ENCODE measurements at places on chromosomes 7 and 10.
A peak's percentile ranks its signal among the peaks of the same experiment; 100 is the strongest.

DNA sequence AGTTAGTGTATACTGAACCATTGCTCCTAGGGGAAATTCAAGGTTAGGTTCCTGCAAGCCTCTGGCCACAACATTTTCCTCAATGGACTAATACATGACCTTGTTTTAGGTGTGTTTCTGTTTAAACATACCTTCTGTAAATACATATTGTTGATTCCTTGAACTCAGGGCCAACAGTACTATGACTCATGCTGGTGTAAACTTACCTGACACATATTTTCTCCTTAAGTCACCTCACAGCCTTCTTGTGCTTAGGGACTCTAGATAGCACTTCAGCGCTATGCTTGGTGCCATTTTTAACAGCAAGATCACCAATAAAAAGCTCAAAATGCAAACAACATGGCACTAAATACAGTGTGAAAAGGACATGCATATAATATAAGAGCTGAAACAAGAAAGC is 176.4 kb downstream of the TAX1BP1 start:
- DNase-seq: no peak

- DNase-seq: no peak
Measured at GRCh38 chr10:13453896-13454295, 74.9 kb downstream of the BEND7 start.

DNA sequence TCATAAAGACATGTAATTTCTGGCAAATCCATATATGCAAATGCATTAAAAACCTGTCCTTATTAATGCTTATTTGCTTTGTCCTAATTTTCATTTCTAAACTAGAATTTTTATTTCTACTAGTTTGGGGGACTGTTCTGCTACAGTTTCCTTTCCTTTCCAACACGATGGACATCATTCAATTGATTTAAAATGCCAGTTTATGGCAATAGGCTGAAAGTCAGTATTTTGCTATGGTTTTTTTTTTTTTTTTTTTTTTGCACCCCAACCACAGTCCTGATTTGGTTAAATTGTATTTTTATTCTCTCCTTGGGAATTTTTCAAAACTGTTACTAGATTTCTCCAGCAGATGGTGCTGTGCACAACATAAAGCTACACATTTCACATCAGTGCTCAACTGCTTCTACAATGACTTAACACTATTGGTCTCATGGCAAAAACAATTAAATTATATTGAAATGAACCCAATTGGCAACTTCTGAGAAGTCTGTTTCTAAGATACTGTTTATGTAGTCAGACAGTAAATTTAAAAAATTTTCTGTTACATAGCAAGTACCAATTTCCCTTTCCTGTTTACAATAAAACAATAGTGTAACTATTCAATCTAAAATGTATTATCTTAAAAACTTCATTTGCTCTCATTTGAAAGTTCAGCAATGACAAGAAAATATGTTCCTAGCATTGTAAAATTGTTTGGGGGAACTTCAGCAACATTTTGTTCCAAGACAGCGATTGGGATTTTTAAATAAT is 193.8 kb upstream of the CCDC6 start:
- no peak for DNase-seq

GRCh38 chr7:94907811-94908322 is 473 bp downstream of the PPP1R9A start:
- DNase-seq: peak; percentile 30

DNA sequence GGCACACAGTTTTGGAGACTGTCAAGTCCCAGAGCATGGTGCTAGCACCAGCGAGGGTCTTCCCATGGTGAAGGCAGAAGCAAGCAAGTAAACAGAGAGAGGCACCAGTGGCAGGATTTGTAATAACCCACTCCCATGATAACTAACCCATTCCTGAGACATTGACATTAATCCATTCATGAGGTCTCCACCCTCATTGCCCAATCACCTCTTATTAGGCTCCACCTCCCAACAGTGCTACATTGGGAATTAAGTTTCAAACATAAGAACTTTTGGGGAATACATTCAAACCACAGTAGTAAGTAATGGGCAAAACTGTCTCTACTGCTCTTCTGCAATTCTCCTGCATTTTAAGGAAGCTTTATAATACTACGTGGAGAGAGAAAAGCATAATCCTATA is 193.6 kb downstream of the CACNA2D1 start:
- DNase-seq: no peak

GRCh38 chr10:59854571-59854970 is 51.8 kb downstream of the CCDC6 start:
- DNase-seq: no peak

DNA sequence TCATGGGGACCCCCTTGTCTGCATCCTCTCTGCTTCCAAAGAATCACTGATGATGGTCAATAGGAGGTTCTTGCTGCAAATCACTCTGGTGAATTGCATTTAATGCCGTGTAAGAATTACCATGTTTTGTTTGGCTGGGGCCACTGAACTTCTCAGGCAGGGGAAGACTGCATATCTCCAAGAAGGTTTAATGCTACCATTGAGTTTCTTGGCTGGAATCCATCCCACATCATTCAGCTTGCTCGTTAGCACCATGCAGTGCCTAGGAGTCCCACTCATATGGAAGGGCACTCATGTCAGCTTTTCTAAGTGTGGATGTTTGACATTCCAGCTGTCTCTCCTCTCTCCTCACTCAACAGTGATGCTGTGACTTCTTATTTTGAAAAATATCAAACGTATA is 50.2 kb upstream of the BAMBI start:
- no peak for DNase-seq

DNA sequence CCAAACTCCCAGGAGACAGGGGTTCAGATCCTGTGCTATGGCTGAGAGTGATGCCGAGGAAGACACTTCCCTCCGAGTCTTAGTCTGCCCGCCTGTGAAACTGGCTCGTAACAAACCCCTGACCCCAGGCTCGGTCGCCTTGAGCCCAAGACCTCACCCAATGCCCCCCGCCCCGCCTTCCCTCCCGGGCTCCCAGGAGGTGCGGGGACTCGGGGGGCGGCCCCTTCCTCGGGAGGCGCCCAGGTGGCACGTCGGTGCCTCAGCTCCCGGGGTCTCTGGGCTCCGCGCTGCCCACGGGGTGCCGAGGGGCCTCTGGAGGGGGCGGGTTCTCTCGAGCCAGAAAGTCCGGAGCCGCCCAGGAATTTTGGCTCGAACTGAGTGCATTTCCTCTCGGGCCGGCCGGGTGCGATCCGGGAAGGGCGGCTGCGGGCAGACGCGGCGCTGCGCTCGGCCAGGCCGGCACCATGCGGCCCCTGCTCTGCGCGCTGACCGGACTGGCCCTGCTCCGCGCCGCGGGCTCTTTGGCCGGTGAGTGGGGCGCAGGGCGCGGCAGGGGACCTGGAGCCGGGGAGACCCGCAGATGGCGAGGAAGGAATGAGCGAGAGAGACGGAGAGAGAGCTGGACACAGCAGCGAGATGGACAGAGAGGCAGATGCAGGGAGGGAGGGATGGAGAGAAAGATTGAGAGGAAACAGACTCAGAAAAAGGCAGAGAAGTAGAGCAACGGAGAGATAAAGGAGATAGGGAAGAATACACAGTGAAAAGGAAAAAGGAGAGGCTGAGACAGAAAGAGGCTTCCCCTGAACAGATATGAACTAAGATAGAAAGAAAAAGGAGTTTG is at the start of gene PLAC9:
Gene PLAC9, plus strand, starts transcription at position 432 of the 841 bp plus-strand sequence. Its CDS starts 33 bp downstream, at position 465.
- DNase-seq: no peak

GRCh38 chr10:102502337-102503151 is at the start of gene ACTR1A:
TSS of gene ACTR1A (minus strand) at chr10:102502712. CDS start at chr10:102502647, 65 bp downstream.
- peak; percentile 96 for DNase-seq

DNA sequence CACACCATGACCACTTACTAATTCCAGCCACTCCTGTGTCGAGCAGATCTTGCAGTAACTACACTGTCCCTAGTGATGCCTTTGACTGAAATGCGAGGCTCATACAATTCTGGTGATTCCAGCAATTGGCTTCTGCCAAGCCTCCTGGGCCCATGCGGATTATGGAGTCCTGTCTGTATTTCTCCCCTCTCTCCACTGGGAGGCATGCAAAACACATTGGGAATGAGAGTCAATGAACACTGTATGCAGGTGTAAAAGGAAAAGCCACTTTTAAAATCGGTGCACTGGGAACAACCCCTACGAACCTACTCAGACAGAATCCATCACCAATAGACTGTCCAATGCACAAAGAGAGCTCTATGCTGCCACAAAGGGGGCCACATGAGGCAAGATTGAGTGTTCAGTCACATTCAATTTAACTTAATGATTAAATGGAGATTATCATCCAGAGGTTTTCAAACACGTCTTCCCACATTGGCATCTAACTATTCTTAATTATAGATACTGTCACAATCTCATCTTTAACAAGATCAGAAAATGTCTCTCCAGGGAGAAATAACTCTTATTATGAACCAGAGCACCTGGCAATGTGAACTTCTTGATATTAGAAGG is 550.6 kb downstream of the GLRX3 start:
- DNase-seq: no peak

GRCh38 chr7:46179061-46179610 is 258.1 kb upstream of the IGFBP3 start:
- no peak for DNase-seq

- DNase-seq: no peak
Measured at GRCh38 chr10:15901889-15902288, 41.6 kb upstream of the MINDY3 start.

GRCh38 chr10:130959752-130960195 is 351.7 kb downstream of the TCERG1L start:
- no peak for DNase-seq

DNA sequence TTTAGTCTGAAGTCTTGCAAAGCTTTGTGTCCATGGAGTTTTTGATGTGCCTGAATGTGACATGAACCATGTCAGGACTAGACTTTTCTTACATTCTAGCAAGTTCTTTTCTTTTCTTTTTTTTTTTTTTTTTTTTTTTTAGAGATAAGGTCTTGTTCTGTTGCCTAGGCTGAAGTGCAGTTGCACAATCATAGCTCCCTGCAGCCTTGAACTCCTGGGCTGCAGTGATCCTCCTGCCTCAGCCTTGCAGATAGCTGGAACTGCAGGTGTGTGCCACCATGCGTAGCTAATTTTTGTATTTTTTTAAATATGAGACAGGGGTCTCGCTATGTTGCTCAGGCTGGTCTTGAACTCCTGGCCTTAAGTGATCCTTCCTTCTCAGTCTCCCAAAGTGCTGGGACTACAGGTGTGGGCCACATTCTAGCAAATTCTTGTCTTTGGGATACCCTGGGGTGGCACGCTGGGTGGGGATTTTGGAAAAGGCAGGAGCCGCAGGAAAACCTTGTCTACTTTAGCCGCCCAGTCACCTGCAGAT is 152.8 kb downstream of the SVIL start:
- no peak for DNase-seq

DNA sequence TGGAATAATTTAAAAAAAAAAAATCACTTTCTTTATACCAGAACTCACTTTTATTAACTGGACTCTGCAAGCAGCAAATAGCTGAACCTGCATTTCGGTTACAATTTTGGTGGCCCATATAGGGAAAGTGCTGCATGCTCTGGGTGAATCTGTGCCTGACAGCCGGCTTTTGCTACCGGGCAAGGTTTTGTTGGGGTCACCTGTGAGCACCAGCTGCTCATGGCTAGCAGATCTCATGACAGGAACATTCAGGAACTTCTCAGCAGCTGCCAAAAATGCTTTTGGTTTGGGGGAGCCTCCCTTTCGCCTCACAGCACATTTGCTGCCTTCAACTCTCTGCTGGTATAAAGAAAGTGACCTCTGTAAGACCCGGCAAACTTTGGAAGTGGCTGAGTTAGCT is 13.2 kb upstream of the CREB3L2 start:
- no peak for DNase-seq

DNA sequence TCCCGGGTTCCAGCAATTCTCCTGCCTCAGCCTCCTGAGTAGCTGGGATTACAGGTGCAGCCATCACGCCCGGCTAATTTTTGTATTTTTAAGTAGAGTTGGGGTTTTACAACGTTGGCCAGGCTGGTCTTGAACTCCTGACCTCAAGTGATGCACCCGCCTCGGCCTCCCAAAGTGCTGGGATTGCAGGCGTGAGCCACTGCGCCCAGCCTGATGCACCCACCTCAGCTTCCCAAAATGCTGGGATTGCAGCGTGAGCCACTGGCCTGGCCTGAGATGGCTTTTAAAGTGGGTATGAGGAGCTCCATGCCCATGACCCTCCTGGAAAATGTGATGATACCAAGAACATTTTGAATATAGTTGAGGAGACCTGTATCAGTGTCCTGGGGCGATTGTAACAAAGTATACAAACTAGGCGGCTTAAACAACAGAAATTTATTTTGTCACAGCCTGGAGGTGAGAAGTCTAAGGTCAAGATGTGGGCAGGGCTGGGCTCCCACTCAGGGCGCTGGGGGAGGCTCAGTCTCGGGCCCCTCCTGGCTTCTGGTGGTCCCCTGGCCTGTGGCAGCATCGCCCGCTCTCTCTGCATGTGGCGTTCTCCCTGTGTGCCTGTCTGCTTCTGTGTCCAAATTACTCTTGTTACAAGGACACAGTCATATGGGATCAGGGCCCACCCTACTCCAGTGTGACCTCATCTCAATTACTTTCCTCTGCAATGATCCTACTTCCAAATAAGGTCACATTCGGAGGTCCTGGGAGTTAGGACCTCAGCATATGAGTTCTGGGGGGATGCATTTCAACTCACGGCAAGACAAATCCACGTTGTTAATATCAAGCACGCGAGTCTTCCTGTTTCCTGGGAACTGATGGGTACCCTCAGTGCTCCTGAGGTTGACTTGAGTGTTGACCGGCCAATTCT is 108.8 kb downstream of the ACTR3B start:
- no peak for DNase-seq

GRCh38 chr7:108535257-108535656 is 9.3 kb upstream of the PNPLA8 start:
- DNase-seq: no peak

DNA sequence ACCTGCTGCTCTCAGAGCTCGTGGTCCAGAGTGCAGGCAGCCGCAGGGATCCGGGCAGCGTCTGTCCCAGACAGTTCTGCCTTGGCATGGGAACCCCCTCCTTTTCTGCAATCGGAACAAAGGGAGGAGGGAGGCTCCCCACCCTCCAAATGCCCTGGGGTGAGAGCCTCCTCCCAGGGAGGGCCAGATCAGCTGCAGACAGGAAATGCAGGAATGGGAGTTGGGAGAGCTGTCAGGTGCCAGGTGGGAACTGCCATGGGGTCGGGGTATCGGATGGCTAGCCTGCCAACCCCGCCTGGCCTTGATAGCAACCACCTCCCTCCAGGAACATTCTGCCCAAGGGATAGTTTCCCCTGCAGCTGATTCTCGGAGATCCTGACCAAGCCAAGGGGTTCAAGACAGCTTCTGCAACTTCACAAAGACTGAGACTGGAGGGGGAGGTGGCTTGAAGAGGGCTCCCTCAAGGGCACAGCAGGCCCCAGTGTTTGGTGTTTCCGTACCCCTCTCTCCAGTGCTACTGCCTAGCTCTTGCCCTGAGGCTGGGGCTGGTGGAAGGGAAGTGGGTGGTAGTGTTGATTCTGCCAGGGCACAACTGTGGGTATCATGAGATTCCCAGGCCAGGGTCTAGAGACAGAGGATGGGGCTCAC is at the start of gene CALML5:
Gene CALML5, minus strand, starts transcription at position 78 of the 648 bp plus-strand sequence. CDS start 132 bp downstream, outside the sequence.
- DNase-seq: no peak

DNA sequence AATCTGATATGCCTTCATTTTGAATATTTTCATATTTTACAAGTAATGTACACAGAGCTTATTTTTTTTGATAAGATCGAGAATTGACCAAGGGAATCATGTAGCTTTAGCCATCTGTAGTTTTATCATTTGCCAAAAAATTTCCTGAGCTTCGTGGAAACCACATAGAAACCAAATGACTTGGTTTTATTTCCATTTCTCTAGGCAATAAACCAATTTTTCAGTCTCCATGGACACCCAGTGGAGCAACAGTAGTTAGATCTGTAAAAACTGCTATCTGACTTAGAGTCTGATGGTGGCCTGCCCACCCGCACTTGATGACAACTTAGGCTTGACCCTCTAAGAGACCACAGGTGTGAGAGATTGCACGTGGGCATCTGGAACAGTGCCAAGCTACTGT is 127.8 kb upstream of the CDK6 start:
- no peak for DNase-seq

All from hypothalamus (tissue), 51 donors.